ENCODE measurements at places on chromosomes 4 and X.

DNA sequence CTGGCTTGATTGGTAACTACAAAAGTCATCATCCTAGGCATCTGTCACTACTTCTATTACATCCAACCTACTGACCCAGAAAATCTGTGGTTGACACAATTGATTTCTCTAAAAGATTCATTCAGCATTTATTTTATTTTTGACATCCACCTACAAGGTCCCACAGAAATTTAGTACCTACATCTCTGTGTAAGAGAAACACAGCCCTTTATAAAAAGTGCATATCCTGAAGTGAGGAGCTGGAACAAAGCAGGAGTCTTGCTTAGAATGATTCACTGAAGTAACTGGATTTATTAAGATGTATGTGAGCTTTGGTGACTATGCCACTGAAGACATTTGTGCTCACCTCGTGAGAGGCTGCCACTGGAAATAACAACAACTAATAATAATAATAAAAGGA lies 391.0 kb downstream of the GPAT3 start:
- no peak for DNase-seq

- DNase-seq: no peak
These were observed 116.0 kb downstream of the CT47B1 start for GRCh38 chrX:120759685-120760084.

DNA sequence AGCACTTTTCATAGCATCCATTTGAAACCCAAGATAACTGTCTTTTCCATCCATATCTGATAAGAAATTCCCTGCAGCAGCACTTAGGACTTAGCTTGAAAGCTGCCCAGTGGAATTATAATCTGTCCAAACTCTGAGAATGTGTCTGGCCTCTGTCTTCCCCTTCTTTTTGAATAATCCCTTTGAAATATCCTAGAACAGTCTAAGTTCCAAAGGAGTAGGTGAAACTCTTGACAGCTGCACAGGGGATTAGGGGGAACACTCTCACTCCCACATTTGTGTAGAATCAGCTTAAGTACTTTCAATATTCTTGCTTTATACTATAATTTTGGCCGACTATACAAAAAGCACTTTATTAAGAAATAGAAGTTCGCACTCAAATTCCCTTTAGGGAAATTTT lies 157.7 kb downstream of the PAPSS1 start:
- no peak for DNase-seq

- DNase-seq: no peak
These were observed 82.6 kb upstream of the ANK2 start for GRCh38 chr4:112966701-112967488.

GRCh38 chr4:14671146-14671545 lies 331.1 kb upstream of the CPEB2 start:
- no peak for DNase-seq

GRCh38 chr4:175263537-175263936 lies 345.4 kb downstream of the ADAM29 start:
- DNase-seq: no peak
